ENCODE measurements at places on chromosomes 11 and 22.

DNA sequence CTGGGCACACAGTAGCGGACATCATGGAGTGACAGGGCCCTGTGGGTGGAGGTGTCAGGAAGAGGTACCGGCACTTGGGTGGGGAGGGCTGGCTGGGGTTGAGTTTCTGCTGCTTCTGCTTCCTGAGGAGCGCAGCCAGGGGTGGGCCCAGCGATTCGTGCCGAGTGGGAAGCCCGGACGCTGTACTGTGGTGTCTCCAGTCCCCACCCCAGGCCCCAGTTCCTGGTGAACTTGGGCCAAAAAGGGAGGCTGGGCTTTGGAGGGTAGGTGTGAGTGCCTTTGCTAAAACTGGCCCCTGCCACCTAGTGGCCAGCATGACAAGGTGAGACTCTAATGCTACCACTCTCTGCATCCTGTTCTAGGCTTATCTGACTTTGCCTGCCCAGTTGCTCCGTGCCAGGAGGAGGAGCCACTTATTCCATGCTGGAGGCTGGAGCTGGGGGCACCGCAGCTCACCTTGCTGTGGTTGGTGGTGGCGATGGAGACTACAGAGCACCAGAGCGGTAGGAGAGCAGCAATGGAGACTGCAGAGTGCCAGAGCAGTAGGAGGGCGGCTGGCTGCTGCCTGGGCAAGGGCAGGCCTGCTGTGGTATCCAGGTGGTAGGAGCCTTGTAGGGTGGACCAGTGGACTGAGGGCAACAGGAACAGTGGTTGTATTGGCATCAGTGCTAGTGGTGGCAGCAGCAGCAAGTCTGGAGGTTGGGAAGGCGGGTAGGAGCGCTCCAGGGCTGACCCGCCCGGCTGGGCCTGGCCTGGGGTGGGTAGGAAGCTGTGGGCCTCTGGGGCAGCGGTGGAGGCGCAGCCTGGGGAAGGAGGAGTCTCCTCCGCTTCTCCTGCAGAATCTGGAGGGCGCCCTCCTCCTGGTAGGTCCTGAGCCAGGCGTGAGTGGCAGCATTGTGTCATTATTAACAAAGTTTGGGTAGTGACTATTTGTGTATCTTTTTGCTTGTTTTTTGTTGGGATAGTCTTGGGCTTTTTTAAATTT lies 2.2 kb upstream of the RFPL2 start:
- DNase-seq = no peak

GRCh38 chr11:119237515-119237914 lies 31.4 kb downstream of the CBL start:
- no peak for DNase-seq

GRCh38 chr11:115581871-115582639 lies 77.8 kb upstream of the CADM1 start:
- DNase-seq = no peak

- no peak for DNase-seq
Observed at GRCh38 chr22:36360871-36361383, 26.8 kb downstream of the MYH9 start.

GRCh38 chr11:44701276-44701675 lies 25.5 kb upstream of the TSPAN18 start:
- DNase-seq = no peak

- DNase-seq = peak; percentile 18
Observed at GRCh38 chr11:119403021-119403420, 20.0 kb downstream of the THY1 start.

GRCh38 chr22:21861851-21862250 lies 5.6 kb downstream of the MAPK1 start:
- DNase-seq = no peak

DNA sequence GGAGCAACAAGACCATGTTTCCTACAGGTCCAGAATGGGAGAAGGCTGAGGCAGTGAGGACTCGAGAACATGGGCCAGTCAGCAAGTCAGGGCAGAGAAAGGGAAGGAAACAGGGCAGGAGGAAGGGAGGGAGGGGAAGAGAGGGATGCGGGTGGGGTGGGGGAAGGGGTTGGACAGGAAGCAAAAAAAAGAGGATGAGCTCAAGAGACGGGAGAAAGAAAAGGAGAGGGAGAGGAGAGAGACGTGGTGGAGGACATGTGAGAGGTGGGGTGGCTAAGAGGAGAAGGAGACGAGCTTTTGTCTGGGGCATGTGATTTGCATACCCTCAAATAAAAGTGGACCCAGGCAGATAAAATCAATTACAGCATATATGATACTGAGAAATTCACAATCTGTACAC lies 389.5 kb upstream of the B3GAT1 start:
- DNase-seq = no peak

- no peak for DNase-seq
Observed at GRCh38 chr11:132300283-132300682, 929.9 kb downstream of the NTM start.

DNA sequence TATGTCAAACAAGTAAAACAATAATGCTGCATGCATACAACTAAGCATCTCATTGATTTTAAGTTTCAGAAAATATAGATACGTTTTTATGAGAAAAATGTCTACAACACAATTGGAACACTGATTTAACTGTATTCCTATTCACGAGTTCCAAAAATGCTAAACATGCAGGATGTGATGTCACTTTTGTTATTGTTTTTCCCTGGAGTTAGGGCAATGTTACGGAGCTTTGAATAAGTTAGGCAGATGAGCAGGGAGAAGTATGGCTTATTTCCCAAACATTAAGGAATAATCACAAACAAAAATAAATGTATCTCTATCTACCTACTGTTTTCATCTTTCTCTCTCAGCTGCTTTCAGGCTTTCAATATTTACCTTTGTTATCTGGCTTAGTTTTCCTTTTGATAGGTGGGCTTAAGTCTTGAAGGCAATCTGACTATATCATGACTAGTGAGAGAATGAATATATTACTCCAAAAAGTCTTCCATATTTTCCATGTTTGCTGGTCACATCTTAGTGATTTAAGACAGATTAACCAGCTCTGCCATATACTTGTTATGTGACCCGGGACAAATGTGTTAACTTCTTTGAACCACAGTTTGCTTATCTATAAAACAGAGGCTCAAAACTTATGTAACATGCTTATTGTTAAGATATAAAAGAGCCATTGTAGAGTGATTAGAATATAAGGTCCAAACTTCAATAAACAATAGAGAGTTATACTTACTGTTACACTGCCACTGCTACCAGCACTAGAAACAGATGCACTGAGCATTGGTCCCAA lies 854.4 kb upstream of the CCDC90B start:
- DNase-seq = no peak

GRCh38 chr11:91653079-91653754 lies 571.4 kb upstream of the FAT3 start:
- DNase-seq = no peak

GRCh38 chr11:105592035-105592434 lies 17.8 kb upstream of the GRIA4 start:
- no peak for DNase-seq

DNA sequence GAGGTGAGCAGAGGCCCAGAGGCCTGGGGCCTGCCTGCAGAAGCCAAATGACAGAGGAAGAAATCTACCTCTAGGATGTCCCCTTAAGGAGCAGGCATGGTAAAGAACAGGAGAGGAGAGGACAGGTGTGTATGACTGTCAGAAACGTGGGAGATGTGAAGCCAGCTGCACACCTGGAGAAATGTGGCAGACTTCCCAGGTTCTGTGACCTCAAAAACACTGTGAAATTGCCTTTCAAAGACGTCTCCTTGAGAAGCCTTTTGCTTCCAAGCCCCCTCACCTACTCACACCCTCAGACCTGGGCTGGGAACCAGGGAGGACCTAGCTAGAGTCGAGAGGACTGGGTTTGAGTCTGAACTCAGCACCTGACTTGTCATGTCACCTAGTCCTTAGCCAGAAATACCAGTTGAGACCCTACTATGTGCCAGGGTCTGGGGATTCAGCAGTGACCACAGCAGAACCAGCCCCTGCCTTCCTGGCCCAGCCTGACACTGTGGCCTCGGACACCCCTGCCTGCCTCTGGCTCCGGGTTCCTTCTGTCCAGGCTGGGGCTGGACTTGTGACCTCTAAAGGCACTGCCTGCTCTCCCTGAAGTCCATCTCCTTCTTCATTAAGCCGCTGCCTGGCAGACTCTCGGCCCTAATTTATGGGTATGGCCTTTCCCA lies 5.6 kb downstream of the TPBGL start:
- no peak for DNase-seq

GRCh38 chr22:17692841-17693240 lies 54.3 kb downstream of the BCL2L13 start:
- DNase-seq = no peak

DNA sequence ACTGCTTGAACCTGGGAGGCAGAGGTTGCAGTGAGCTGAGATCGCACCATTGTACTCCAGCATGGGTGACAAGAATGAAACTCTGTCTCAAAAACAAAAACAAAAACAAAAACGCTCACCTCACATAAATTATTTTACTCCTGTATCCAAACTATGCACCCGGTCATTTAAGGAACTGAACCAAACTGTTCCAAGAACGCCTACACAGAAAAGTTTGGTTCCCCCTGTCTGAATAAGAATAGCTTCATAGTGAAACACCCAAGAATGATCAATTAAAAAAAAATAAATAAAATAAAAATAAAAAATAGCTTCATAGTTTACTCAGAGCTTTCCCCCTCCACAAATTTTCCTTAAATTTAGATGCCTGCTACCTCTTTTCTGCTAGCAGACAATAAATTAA lies 13.7 kb downstream of the NUP98 start:
- no peak for DNase-seq

DNA sequence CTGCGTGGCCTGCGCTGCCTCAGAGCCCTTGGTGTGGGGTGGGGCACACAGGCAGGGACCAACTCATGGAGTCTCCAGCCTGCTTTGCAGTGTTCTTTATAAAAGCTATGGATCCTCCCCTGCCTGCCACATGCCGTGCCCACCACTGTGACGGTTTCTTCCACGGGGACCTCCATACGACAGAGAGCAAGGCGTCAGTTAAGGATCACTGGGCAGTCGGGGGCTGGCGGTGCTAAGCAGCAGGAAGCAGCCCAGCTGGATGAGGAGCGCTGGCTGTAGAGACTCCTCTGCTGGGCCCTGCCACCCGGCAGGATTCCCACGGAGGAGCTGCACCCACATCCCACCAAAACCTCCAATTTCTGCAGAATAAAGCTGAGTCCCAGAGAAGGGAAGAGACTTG lies 23.1 kb upstream of the EFCAB6 start:
- no peak for DNase-seq

DNA sequence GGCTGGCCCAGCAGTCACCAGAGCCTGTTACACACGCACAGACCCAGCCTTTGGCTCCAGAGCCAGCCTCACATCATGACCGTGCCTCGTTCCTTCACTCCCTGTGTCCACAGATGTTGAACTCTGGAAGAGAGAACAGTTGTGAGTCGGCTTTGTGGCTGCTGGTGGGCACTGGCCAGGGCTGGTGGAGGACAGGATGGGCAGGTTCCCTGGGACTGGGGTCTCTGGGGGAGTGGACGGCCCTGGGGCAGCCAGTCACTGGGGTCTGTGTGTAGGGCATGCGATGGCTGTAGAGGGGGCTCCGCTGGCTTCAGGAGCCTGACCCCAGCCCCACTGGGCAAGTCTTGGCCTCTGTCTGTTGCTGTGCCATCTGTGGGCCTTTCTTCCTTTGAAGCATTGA lies 1070.1 kb downstream of the BRD1 start:
- DNase-seq = no peak

GRCh38 chr11:111938687-111939160 lies 1.6 kb downstream of the DIXDC1 start:
- DNase-seq = no peak

- no peak for DNase-seq
Observed at GRCh38 chr11:126740846-126741245, 259.7 kb downstream of the KIRREL3 start.

DNA sequence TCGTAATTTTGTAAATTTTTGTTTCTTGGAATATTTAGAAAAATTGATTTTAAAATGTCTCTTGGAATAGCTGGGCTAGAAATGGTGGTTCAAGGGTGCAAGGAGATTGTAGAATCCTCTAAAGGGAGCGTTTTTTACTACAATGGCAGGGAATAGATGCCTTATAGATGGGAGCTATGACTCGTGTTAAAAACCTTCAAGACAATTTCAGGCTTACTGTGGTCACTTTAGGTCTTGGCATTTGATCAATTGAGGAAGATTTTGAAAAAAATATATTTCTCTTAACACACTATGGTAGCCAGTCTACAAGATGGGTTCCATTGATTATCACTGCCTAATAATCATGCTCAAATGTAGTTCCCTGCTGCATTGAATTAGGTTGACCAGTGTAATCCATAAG lies 25.0 kb downstream of the METTL15 start:
- DNase-seq = no peak

DNA sequence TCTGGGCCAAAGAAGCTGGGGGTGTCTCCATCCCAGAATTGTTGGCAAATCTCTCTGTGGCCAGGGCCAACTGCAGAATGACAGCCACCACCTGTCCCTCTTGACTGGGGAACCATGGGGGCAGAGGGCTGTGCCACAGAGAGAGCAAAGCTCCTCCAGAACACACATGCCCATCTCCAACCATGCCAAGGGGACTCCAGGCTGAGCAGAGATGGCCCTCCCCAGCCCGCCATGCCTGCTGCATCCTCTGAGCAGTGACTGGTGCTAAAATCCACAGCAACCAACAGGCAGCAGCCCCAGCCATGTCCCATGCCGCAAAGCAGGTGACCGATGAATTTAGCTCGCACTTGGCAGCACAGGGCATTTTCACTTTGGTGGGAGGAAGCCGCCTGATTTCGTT lies 45.0 kb downstream of the LARGE1 start:
- no peak for DNase-seq

DNA sequence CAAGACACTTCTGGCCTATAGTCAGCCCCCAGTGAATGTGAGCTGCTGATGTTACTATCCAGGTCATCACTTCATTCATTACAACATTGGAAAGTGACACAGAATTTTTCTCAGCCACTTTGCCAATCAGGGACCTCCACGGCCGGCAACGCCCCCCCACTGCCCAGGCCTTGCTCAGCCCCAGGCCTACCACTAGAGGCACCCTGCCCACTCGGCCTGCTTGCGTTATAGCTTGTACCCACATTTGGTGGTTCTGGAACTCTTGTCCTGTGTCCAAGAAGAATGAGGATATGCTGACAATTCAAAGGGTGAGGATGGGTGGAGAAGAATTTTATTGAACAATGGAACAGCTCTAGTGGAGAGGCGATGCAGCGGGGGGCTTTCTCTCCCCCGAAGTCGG lies 96.2 kb downstream of the TSPAN18 start:
- no peak for DNase-seq

Measured in stromal cell of bone marrow (primary cell).